ENCODE measurements at places on chromosomes 6 and 20.

DNA sequence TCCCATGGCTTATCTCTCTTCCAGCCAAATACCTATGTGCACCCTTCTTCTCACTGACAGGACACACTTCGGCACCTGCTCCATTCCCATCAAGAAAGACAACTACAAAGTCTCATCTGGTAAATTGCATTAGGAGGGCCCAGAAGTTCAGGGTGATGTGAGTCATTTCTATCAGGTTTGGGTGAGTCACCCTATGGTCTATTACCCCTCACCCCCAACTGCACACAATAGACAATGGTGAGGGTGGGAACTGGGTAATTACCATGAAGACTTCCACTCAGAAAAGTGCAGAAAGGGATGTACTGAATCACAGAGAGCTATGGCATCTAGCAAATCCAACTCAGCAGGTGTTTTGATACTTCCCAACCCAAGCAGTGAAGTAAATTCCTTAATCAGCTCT lies 54.8 kb downstream of the OPN5 start:
- DNase-seq = no peak

DNA sequence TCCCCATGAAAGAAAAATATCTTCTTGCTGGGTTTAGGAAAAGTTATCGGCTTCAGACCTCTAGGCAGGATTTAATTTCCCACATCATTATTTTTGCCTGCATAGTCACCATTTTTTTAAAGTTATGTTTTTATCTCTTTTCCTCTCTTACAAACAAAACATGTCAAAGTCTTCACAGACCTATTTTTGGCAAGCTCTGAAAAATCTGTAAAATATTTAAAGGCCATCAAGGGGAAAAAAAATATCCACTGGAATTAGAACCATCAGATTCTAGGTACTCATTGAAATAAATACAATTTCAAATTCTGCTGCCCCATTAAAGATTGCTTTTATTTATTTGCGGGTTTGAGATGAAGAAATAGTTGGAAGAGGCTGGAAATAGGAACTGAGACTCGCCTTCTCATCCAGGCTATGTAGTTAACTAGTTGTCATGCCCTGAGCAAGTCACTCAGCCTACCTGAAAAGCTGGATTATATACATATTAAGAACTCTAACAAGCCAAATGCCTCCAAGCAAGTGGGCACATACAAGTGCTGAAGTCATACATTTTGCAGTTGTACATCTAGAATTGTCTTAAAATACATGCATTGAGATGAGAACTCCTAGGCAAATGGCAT lies 101.7 kb upstream of the SASH1 start:
- no peak for DNase-seq

- DNase-seq = no peak
Observed at GRCh38 chr6:137659871-137660270, 165.7 kb upstream of the OLIG3 start.

GRCh38 chr6:168450917-168451316 lies 9.9 kb downstream of the SMOC2 start:
- DNase-seq = no peak

DNA sequence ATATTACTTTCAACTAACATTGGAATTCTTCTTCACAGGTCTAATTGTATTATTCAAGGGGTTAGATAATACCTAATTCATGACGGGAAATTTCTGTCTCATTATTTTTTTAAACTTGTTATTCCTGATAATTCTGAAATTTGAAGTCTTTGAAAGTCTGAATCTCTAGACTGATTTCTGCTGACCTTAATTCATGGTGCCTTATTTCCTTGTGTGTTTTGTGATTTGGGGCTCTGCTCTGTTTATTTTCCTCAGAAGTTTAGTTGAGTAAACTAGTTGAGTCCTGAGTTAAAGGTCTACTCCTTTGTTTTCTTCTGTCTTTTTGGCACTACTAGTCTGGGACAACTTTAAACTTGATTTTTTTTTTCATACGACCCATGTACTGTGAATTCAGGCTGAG lies 5.9 kb downstream of the DEFB118 start:
- no peak for DNase-seq

GRCh38 chr20:46807998-46808397 lies 86.6 kb upstream of the EYA2 start:
- no peak for DNase-seq

- no peak for DNase-seq
Observed at GRCh38 chr6:68372991-68373390, 262.1 kb upstream of the ADGRB3 start.

DNA sequence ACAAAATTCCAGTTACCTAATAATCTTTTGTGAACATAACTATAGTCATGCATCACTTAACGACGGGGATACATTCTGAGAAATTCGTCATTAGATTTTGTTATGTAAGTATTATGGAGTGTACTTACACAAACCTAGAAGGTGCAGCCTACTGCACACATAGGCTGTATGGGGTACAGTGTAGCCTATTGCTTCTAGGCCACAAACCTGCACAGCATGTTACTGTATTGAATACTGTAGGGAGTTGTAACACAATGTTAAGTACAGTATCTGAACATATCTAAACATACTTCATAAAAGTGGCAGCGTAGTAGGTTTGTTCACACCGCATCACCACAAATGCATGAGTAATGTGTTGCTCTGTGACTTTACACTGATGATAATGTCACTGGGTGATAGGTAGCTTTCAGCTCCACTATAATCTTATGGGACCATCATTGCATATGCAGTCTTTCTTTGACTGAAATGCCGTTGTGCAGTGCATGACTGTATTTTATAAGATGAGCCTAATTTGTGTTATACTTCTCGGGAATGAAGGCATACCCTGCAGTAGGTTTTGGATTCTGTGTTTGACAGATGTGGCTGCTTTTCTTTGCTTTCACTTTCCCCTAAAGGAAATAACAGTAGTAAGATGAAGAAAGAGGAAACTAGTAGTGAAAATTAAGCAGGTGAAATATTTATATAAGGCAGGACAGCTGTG lies 365.6 kb downstream of the FARS2 start:
- no peak for DNase-seq

GRCh38 chr20:60242836-60243505 lies 284.7 kb downstream of the CDH26 start:
- DNase-seq = no peak

- no peak for DNase-seq
Observed at GRCh38 chr6:46736906-46737305, 1.7 kb upstream of the PLA2G7 start.

DNA sequence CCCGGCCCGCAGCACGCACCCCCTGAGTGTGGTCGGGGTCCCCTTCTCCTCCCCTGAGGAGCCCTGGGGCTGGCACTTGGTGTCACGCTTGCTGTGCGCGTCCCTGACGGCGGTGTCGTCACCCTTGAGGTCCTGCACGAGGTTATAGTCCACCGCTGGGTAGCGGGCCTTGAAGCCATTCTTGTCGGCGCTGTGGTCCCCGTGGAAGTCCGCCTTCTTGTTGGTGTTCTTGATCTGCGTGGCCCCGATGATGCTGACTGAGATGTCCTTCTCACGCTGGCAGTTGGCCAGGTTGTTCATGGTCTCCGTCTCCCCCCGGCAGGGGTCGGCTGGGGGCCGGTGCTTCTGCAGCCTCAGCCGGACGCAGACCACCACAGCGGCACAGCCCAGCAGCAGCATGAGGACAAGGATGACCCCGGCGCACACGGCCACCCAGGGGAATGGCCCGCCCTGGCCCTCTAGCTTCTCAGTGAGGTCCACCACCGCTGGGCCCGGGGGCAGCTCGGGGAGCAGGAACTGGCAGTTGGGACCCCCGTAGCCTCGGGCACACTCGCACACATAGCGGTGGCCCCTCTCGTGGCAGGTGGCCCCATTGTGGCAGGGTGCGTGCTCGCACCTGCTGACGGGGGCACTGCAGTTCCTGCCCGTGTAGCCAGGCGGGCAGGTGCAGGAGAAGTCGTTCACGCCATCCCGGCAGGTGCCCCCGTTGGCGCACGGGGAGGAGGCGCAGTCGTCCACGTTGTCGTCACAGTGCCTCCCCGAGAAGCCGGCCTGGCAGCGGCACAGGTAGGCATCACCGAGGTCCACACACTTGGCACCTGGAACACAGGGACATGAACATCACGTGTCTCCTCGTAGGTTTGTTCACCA lies 7.4 kb downstream of the DLL1 start:
- DNase-seq = no peak

GRCh38 chr6:130176378-130176777 lies 46.4 kb downstream of the SAMD3 start:
- no peak for DNase-seq

- no peak for DNase-seq
Observed at GRCh38 chr6:37971711-37972390, 152.3 kb downstream of the ZFAND3 start.

GRCh38 chr6:4134841-4135664 lies at the start of gene ECI2:
ECI2 (minus strand) TSS chr6:4135575; CDS start chr6:4135560, 15 bp downstream.
- DNase-seq = peak; percentile 51

GRCh38 chr20:47964149-47964548 lies 178.9 kb upstream of the SULF2 start:
- DNase-seq = no peak

- no peak for DNase-seq
Observed at GRCh38 chr6:6700407-6701270, 112.1 kb downstream of the LY86 start.

- no peak for DNase-seq
Observed at GRCh38 chr6:166456395-166457156, 73.8 kb upstream of the MPC1 start.

DNA sequence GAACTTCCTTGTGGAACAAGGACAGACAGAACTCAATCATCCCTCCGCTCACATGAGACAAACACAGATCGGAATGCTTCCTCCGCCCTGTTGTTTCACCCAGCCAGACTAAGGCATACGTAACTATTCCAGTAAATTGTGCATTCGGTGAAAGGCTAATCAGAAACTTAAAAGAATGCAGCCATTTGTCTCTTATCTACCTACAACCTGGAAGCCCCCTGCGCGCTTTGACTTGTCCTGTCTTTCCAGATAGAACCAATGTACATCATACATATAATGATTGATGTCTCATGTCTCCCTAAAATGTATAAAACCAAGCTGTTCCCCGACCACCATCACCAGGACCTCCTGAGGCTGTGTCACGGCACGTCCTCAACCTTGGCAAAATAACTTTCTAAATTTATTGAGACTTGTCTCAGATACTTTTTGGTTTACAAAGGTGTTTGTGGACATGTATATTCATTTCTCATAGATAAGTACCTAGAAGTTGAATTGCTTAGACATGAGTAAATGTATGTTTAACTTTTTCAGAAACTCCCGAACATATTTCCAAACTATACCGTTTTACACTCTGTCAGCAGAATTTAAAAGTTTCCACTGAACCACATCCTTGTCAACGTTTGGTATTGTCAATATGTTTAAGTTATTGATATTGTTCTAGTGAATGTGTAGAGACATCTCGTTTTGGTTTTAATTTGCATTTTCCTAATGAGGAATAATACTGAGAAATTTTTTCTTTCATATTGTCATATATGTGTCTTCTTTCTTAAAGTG lies 197.6 kb upstream of the THBS2 start:
- DNase-seq = no peak

GRCh38 chr6:44068607-44069296 lies 58.5 kb downstream of the MRPL14 start:
- no peak for DNase-seq

DNA sequence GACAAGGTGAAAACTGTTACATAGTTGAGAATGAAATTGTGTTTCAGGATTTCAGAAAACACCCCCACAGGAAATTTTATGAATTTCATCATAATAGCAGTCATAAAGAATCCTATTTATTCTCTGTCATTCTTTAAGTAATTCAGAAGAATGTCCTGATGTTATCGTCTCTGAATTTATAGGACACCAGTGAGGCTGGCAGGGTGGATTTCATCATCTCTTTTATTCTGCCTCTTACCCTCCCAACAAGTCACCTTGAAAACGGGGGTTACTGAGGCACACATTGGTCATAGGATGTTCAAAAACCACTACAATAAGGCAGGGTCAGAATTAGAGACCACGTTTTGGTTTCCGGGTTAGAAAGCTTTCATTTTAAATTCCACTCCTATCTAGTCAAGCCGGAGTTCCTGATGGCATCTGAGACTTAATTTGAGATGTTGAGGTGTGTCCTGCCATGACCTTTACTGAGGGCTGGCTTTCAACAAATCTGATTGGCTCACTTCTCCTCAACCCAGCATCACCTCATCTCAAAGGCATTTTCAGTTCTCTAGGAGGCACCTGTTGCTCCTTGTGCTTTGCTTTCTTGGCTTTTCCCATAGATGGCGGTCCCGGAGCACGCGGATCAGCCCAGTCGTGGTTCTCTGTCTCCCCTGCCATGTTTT lies 230.6 kb upstream of the SUPT3H start:
- no peak for DNase-seq

- DNase-seq = no peak
Observed at GRCh38 chr6:92404281-92404680, 1015.1 kb downstream of the EPHA7 start.

DNA sequence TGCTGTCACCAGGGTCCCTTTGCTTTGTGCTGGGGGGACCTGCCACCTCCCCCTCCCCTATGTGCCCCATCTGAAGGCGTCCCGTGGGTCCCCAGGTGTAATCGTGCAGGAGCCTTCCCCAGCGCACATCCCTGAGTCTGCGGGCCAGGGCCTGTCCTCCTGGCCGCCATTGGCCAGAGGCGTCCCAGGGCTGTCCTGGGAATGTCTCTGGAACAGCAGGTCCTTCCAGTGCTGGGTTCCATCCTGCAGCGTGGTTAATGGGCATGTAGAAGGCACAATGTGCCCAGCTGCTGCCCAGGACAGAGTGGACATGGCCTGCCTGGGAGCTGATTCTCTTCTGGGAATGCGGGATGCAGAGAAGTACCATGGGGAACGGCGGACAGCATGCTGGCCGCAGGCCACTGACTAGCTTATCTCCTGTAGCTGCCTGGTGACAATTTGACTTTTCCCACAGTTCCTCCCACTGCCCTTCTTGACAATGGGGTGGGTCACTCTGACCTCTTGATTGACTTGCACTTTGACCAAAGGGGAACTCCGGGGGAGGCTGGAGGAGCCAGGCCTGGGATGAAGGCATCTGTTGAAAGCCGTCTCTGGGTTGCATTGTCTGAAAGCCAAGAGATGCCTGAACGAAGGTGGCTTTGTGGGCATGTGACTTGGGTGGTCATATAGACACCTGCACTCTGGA lies 64.0 kb downstream of the CTCFL start:
- DNase-seq = no peak

DNA sequence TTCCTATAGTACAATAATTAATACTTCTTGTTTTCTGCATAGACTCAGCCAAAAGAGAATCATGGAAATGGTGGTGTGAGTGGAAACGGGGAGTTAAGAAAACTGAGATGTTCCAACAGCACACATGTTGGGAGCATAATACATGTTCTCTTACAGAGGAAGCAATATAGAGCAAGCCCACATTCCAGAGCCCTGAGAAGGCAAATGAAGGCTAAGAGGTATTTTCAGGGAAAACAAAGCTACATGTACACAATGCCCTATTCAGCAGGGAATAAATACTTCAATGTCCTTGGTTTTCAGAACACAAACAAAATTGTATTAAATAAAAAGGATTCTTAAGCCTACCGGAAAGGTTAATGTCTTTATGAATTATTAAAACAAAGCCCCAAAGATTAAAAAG lies 35.1 kb upstream of the SMIM8 start:
- no peak for DNase-seq

DNA sequence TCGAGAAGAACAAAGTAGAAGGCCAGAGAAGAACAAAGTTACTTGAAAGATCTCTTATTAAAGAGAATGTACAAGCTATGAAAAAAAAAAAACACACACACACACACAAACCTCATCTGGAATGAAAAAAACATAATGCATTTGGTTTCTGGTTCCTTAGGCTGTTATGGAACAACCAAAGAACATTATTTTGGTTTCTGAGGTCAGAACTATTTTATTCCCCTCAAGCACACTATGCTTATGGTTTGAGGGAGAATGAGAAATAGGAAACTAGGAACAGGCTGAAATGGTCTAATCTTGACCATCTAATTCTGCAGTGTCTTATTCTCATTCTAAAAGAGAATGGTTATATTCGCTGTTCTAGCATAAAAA lies 8.8 kb downstream of the PRDM1 start:
- no peak for DNase-seq
